ENCODE measurements at places on chromosomes 12 and 14.
A peak's percentile ranks its signal among the peaks of the same experiment; 100 is the strongest.

DNA sequence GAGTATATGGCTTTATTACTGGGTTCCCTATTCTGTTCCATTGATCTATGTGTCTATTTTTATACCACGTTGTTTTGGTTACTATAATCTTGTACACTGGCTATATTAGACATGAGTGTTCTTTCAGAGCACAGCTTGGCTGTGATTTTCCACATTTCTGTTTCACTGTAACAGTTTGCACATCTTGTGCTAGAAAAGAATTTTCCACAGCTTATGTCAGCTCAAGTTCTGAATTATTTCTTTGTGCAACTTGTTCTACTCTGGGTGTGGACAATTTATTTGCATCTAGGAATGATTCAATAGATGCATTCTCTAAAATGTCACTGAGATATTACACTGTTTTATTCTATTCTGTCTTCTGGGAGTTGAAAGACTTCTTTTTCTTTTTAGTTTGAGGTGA, 28.4 kb upstream of the OR5AU1 start:
- no peak for DNase-seq

GRCh38 chr14:30204431-30204980, 276.9 kb upstream of the PRKD1 start:
- DNase-seq, result no peak

DNA sequence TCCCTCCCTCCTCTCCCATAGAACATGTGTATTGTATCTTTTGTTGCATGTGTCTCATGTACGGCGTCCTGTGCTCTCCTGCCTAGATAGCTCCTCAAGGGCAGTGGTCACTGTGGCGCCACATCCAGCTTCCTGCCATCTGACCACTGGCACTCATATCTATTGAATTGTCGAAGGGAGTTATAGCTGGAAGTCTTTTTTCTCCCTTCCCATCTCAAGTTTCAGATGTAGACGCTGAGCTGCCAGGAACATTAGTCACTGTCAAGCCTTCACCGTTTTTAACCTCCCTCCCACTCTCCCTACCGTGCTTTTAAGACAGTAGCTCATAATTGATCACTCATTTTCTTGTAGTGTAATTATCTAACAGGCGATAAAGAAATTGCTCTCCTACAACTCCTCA, 33.0 kb downstream of the MTHFD1 start:
- no peak for DNase-seq

DNA sequence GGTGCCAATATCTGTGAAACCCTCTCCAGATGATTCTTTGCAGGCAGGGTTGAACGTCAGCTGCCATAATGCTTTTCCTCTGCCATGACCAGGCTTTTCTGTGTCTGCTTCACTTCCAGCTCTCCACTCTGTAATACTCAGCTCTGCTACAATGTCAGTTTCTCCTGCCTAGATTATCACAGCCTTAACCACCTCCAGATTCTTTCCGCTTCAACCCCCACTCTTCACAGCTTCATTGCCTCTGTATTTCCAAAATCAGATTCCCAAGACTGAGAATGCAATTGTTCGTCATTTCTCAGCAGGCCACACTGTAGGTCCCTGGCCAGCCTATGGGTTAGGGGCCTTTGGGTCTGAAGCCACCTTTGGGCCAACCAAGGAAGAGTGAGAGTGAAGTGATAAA, 73.7 kb upstream of the SCN8A start:
- DNase-seq, result no peak

GRCh38 chr14:76938092-76938500, 90.4 kb downstream of the IRF2BPL start:
- no peak for DNase-seq

- DNase-seq, result no peak
These were observed 735 bp upstream of the OTX2 start for GRCh38 chr14:56810836-56811592.

DNA sequence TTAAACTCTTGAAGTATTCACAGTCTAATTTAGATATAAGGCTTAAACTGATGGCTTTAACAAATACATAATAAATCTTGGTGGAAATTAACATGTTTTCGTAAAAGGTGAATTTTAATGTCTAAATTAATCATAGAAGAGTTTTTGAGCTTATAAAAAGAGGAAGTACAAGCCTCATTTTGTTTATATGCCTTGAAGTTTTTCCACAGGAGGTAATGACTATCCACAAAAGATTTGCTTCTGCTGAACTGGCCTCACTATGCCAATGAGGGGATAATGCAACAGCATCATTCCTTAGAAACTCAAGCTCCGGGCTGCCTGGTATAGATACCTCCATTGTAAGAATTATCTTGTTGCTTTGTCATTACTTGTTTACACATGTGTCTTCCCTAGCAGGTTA, 175.6 kb downstream of the DUSP6 start:
- DNase-seq, result no peak

GRCh38 chr12:68119724-68120211, 39.8 kb downstream of the IFNG start:
- DNase-seq, result peak; percentile 50

Data from stimulated activated CD4-positive, alpha-beta T cell treated with anti-CD3 and anti-CD28 coated beads, Interleukin-4, amount 100 ng/mL, for 4 hours (primary cell).